Kidney (tissue), 22 donors: ENCODE measurements at places on chromosomes 12 and 14.

DNA sequence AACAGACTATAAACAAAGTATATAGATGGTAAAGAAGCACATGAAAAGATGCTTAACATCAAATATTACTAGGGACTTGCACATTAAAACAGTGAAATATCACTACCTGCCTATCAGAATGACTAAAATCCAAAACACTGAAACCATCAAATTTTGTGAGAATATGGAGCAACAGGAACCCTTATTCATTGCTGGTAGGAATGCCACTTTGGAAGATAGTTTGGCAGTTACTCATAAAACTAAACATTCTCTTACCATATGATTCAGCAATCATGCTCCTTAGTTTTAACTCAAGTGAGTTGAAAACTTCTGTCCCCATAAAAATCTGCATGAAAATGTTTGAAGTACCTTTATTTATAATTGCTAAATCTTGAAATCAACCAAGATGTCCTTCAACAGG is 297.6 kb downstream of the DAD1 start:
- DNase-seq: no peak

DNA sequence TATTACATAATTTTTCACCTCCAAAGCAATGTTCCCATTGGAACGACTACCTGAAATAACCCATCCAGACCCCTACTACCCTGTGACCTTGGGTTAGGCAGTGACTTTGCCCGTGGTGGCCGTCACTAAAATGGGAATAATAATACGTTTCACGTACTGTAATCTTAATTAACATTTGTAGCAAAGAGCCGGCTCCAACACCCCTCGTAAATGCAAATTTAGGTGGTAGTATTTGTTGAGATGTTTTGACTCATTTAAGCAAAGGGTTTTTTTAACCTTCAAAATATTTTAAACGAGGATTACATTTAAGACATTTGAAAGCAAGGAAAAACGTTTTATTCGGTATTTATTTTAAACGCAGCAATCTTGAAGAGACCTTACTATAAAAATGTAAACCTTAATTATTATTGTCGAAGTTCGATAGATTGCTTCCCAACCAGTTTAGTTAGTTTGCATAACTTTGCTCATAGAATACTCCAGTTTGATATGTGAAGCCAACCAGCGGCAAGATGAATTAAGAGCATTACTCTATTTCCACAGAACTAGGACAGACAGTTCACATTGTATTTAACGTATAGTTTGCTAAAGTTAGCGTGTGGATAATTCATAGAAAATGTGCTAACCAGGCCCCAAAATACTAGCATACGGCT is 1.4 kb upstream of the ARID2 start:
- DNase-seq: no peak

- no peak for DNase-seq
Measured at GRCh38 chr14:56975521-56975920, 165.2 kb upstream of the OTX2 start.

- no peak for DNase-seq
Measured at GRCh38 chr12:10304161-10304574, 3.5 kb upstream of the KLRD1 start.

DNA sequence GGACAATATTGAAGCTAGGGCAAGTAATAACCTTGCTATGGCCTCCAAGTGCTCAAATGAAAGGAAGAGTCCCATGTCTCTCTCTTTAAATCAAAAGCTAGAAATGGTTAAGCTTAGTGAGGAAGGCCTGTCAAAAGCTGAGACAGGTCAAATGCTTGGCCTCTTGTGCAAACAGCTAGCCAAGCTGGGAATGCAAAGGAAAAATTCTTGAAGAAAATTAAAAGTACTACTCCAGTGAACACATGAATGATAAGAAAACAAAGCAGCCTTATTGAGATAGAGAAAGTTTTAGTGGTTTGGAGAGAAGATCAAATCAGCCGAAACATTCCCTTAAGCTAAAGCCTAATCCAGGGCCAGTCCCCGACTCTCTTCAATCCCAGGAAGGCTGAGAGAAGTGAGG is 84.1 kb upstream of the PLEKHA5 start:
- no peak for DNase-seq

DNA sequence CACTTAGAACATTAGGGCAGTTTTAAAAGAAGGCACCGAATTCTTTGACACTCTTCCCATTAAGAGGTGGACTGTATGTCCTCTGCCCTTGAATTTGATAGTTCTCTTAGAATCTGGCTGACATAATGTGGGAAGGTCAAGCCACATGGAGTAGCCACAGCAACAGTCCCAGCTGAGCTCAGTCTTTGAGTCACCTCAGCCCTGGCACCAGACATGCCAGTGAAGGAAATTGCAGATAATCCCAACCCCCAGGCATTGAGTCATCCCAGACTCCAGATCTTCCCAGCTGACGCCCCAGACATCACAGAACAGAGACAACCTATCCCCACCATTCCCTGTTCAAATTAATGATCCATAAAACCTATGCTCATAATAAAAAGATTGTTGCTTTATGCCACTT is 83.4 kb downstream of the GTF2A1 start:
- no peak for DNase-seq

- DNase-seq: no peak
Measured at GRCh38 chr12:29455087-29455486, 42.4 kb downstream of the OVCH1 start.

- no peak for DNase-seq
Measured at GRCh38 chr14:61234215-61234916, 46.8 kb downstream of the TMEM30B start.
